ENCODE measurements at places on chromosomes 2 and 18.

DNA sequence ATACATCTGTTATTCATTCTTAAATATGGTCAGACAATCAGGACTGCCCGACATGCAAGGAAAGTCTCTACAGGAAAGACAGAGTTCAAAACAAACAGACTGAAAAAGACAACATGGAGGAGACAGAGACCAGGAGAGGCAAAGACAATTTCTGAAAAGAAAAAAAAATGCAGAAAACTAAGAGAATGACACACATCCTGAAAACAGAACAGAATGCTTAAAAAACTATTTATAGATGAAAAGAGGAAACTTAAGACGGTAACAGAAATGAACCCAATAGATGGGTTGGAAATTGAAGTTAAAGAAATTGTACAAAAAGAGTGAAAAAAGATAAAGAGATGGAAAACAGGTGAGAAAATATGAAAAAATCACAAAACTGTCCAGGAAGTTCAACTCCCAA lies 95.7 kb downstream of the BCL2 start:
- no peak for DNase-seq

GRCh38 chr2:31297751-31298150 lies 63.8 kb downstream of the EHD3 start:
- peak; percentile 50 for DNase-seq

DNA sequence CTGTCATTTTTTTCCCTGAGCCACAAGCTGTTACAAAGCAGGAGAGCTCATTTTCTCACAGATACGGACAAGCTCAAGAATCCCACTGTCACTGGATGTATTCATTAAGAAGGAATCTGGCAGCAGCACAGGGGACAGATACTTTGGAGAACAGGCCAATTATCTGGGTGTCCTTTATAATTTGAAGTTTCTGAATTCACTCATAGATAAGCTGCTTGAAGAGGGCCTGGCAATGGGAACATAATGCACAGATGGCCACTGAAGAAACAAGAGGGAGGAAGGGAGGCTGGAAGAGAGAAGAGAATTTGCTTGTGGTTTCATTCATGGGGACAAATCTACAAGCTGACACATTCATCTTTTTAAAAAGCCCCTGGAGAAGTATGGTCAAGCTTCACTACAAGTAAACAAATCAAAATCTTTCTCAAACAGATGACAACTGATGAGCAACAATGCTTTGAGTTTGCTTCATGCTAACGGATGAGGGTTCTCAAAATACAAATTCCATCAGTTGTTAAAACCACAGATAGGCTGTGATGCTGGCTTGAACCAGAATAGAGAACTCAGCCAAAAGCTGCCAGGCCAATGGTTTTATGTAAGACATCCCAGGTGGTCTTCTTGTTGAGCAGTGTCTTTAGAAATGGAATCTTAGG lies 11.9 kb downstream of the BCL2 start:
- DNase-seq = no peak

DNA sequence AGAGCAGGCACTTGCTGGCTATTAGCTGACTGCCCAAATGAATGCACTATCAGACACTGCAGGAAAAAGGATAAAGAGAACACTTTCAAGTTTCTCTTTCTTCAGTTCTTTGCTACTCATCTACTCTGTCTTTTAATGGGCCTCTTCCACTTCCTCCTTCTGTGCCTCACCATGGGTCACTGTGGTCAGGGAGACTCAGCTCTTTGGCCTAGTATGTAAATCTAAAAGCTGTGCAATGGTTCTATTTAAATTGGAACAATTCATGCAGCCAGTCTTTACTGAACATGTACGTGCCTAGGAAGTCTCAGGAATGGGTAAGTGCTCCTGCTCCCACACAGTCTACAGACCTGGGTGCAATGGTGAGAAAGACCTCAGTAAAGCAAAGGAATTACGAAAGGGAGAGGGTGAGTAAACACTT lies 79.1 kb upstream of the DNMT3A start:
- no peak for DNase-seq

GRCh38 chr18:24470805-24471204 lies 10.4 kb downstream of the HRH4 start:
- no peak for DNase-seq

DNA sequence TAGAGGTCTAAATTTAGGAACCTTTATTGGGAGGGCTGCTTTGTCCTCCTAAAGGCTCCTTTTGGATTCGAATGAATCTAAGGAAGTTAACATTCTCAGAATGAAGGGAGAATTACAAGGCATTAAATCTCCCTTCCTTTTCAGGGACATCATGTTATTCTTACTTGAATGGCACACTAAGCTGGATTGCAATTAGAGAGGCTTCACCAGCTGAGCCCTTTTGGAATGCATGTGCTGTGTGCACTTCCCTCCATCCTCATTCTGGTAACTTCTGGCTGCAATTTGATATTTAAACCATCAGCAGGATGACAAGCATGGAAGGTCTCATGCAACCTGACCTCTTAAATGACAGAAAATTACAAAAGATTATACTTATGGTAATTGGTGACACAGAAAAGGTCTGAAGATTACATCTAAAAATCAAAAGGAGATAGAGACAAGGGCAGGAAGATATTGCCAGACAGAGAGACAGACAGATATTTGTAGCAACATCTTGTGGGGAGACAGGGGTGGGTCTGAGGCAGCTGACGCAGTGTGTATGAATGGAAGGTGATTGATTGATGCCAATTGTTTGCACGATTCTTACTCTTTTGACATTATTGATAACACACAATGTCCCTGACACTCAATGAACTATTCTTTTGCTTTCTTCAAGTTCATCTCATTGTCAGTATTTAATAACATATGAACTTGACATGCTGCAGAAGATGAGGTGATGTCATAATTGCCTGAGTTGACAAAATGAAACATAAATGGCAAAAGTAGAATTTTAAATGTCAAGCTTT lies 570.8 kb upstream of the GYPC start:
- no peak for DNase-seq

DNA sequence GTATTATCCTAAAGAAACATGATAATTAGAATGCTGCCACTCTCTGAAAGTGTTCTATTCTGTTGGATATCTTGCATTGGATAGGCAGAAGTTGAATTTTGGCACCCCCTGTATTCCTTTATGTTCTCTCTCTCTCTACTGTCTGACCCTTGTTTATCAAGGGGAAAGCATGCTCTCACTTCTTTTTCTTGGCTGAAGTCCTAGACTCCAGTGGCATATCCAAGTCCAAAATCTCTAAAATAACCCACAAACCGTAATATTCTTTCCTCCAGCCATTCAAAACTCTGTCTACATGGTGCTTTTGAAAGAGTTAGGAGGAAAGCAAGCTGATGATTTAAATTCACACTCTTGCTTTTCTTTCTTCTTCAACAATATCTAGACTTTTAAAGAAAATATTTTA lies 669.7 kb downstream of the TDRD15 start:
- no peak for DNase-seq
